Muscle of leg (tissue), 16 donors: ENCODE measurements at places on chromosomes 5 and 9. TPM values are rescaled to one million over a fixed set of nuclear protein-coding genes. Genes with fewer than 3 reads are reported as not detected.

DNA sequence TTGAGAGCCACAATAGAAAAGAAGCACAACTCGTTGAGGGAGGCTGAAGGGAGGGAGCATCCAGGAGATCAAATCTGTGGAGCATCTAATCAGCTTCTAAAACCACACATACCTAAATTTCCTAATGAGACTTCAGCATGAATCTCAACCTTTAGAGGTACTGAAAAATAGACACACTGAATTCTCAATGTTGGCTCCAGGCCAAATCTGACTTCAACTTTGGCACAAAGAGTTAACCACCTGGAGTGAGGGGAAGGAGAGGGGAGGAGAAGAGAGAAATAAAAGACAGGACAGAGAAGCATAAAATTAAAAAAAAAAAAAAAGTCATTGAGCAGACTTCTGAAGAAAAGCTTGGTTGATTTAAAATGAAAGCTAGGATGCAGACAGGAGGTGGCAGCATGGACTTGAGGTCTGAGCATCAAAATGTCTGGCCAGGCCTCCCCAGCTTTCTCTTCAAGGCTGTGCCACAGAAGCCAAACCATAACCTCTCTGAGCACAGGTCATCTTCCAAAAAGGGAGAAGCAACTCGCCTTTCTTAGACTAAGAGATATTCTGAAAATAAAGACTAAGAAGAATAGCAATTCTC lies 205.6 kb downstream of the DENND1A start:
- H3K4me3 ChIP-seq = no peak overlapping the region
- DNase-seq = peak; percentile 42
- no peak overlapping the region for H3K27ac ChIP-seq
- no peaks in the 10 kb centered on the region for H3K27me3 ChIP-seq
- H3K4me1 ChIP-seq = peaks cover 9% of the 10 kb centered on the region

DNA sequence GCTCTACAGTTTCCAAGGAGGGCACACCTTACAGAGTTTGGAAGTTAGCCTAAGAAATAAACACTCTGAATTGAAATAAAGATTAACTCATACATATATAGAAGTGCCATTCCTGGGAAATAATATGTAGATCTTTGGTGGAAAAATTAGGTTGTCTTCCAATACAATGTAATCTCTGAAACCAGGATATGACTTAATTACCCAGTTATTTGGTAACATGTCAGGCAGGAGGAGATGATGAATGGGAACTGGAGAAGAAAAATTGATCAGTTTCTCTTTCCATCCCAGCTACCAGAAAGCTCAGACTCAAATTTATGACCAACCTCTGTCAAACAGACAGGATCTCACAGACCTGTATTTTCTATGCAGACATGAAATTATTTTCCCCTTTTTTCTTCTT lies 215.2 kb upstream of the SNX2 start:
- H3K4me1 ChIP-seq = no peaks in the 10 kb centered on the region
- no peak overlapping the region for H3K27ac ChIP-seq
- no peaks in the 10 kb centered on the region for H3K27me3 ChIP-seq
- DNase-seq = no peak

DNA sequence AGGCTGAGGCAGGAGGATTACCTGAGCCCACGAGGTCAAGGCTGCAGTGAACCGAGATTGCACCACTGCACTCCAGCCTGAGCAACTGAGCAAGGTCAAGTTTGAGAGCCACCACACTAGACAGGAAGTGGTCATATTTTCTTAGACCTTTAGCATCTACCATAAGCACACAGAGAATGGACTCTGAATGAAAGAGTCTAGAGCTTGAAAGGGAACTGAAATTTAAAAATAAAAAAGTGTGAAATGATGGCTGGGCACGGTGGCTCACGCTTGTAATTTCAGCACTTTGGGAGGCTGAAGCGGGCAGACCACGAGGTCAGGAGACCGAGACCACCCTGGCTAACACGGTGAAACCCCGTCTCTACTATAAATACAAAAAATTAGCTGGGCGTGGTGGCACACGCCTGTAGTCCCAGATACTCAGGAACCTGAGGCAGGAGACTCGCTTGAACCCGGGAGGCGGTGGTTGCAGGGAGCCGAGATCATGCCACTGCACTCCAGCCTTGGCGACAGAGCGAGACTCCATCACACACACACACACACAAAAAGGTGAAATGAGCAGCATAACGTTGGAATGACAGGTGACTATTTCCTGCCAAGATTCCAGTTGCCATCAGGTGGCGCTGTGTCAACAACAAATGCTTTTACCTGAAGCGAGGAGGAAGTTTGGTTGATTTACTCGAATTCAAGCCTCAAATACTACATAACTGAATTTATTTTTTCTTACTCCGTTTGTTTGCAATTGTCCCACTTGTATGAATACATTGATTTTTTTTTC lies 21.3 kb upstream of the AK3 start:
- H3K27me3 ChIP-seq = no peaks in the 10 kb centered on the region
- no peak overlapping the region for H3K4me3 ChIP-seq
- peak overlapping the region; percentile 29 for H3K27ac ChIP-seq
- DNase-seq = peak; percentile 77
- peaks cover 7% of the 10 kb centered on the region for H3K4me1 ChIP-seq
- no peaks in the 10 kb centered on the region for H3K36me3 ChIP-seq

The GDA gene
- 0.49 TPM for total RNA-seq

- no peaks in the 10 kb centered on the region for H3K27me3 ChIP-seq
- H3K4me3 ChIP-seq = no peak overlapping the region
- no peaks in the 10 kb centered on the region for H3K4me1 ChIP-seq
- no peak for DNase-seq
These were observed 421.4 kb upstream of the DAB2 start for GRCh38 chr5:39846144-39846543.

GRCh38 chr9:123373447-123373923 lies 17.5 kb downstream of the CRB2 start:
- H3K36me3 ChIP-seq = no peaks in the 10 kb centered on the region
- peaks cover 66% of the 10 kb centered on the region for H3K27me3 ChIP-seq
- H3K27ac ChIP-seq = no peak overlapping the region

The HEMGN gene
- total RNA-seq = 6.7 TPM

GRCh38 chr5:148839960-148840359 lies 13.5 kb downstream of the ADRB2 start:
- H3K4me1 ChIP-seq = no peaks in the 10 kb centered on the region
- H3K27me3 ChIP-seq = no peaks in the 10 kb centered on the region
- no peak overlapping the region for H3K4me3 ChIP-seq
- no peak overlapping the region for H3K27ac ChIP-seq
- DNase-seq = no peak
- H3K36me3 ChIP-seq = no peaks in the 10 kb centered on the region

DNA sequence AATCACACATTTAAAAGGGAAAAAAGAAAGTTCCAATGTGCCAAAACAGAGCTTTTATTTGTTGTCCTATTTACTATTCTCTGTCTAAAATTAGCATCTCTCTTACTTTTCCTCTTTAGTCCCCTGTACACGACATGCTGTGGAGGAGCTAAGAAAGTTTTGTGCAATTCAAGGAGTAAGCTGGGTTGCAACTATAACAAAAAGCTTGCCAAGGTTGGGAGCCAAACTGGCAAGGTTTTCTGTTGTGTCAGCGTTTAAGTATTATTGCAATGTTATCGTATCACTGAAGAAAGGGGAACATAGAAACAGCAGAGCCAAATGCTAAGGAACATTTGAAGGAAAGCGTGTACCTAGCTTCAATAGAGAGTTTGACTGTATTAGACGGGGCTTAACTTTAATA lies 680.8 kb downstream of the CETN3 start:
- H3K36me3 ChIP-seq = no peaks in the 10 kb centered on the region
- H3K4me1 ChIP-seq = no peaks in the 10 kb centered on the region
- H3K4me3 ChIP-seq = no peak overlapping the region
- no peak overlapping the region for H3K27ac ChIP-seq
- DNase-seq = peak; percentile 94

GRCh38 chr5:42005561-42006153 lies 80.6 kb downstream of the FBXO4 start:
- no peaks in the 10 kb centered on the region for H3K36me3 ChIP-seq
- H3K27me3 ChIP-seq = no peaks in the 10 kb centered on the region
- H3K4me3 ChIP-seq = no peak overlapping the region
- no peak overlapping the region for H3K27ac ChIP-seq

DNA sequence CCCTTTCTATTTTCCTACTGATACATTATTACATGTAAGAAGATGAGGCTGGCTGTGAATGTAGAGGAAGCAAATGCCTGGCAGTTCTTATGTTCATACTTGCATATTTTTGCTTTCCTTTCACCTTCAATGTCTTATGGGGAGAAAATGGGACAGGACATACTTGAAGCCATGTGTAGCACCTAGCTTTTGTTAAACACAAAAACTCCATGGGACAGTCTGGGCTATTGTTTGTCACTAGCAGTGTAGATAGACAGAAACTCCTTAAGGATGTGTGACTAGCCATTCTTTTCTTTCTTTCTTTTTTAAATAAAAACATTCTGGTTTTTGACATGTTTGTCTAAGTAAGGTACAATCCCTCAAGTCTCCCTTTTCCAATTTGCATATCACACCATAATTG lies 122.7 kb downstream of the ARL15 start:
- DNase-seq = no peak
- no peaks in the 10 kb centered on the region for H3K4me1 ChIP-seq
- H3K27ac ChIP-seq = no peak overlapping the region
- H3K27me3 ChIP-seq = no peaks in the 10 kb centered on the region
- H3K36me3 ChIP-seq = no peaks in the 10 kb centered on the region
- H3K4me3 ChIP-seq = no peak overlapping the region

The ZDHHC12 gene
- total RNA-seq = 5.7 TPM

DNA sequence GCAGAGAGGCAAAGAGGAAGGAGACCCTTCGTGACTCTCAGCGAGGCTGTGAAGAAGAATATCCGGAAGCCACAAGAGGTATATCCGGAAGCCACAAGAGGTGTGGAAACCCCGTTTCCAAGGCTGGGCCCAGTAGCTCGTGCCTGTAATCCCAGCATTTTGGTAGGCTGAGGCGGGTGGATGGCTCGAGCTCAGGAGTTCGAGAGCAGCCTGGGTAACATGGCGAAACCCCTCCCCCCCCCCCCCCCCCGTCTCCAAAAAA lies 612 bp upstream of the BBLN start:
- peaks cover 13% of the 10 kb centered on the region for H3K4me1 ChIP-seq
- no peaks in the 10 kb centered on the region for H3K27me3 ChIP-seq
- peaks cover 27% of the 10 kb centered on the region for H3K36me3 ChIP-seq
- H3K27ac ChIP-seq = peak overlapping the region; percentile 88

DNA sequence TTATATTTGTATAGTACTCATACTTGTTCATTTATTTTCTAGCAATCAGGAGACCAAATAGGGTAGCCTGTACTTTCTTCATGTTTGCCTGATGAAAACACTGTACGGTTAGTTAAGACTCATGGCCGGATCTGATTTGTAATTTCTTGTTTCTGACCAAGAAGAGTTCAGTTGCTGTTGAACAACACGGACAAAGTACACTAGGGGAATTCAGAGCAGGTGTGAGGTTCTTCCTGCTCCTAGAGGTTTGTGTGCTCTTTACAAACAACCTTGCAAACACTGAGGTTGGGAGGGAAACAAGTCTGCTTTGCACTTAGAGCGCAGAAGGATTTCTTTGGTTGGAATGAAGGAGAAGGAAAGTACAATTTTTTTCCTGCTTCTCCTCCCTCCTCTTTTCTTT lies 69.7 kb downstream of the TRIO start:
- no peak overlapping the region for H3K4me3 ChIP-seq
- H3K36me3 ChIP-seq = no peaks in the 10 kb centered on the region
- H3K27ac ChIP-seq = no peak overlapping the region
- H3K4me1 ChIP-seq = peaks cover 25% of the 10 kb centered on the region
- no peak for DNase-seq

The HNRNPAB gene
- total RNA-seq = 29.8 TPM

DNA sequence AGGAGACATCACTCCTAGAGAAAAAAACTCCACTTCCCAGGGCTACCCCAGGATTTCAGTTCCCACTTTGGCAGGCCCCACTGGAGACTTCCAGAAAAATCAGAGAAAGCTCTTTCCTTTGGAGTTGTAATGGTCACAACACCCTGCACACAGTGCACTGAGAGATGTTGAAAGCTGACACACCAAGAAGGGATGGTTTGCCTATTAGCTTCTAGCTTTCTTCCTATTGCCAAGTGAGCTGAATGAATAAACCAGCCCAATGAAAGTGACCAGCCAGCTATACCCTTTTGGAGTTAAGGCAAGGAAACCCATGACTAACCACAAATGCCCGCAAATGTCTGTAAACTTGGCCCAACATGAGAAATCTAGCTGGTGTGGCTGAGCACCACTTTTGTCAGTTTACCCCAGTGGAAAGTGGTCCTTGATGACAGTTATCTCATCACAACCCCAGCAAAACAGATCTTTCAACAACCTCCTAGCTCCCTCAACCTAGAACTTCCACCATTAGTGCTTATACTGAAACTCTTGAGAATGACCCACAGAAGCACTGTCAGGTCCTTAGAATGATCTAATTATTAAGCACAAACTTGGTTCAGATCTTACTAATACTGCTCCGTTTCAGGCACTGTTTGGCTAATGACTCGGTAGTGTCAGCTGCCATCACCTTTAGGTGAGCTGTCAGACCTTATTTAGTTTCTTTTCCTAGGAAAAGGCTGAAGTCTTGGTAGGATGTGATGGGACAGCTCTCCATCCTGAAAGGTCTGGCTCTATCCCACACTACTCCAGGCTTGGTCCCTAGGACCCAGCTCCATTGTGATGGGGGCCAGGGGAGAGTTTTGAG lies 11.2 kb downstream of the IRF1 start:
- peaks cover 21% of the 10 kb centered on the region for H3K4me1 ChIP-seq
- peaks cover 27% of the 10 kb centered on the region for H3K36me3 ChIP-seq
- H3K27me3 ChIP-seq = no peaks in the 10 kb centered on the region

The INSL4 gene
- not detected for total RNA-seq

DNA sequence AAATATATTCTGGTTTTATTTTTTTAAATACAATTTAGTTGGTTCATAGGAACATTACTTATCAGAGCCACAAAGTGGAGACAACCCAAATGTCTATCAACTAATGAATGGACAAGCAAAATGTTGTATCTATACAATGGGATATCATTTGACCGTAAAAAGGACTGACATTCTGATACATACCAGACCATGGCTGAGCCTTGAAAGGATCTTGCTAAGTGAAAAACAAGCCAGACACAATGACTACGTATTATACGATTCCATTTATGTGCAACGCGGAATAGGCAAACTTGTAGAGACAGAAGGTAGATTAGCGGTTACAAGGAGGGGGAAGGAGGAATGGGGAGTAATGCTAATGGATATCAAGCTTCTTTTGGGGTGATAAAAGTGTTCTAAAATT lies 621.6 kb downstream of the BNC2 start:
- H3K36me3 ChIP-seq = no peaks in the 10 kb centered on the region
- H3K27me3 ChIP-seq = no peaks in the 10 kb centered on the region
- no peak for DNase-seq
- no peaks in the 10 kb centered on the region for H3K4me1 ChIP-seq

The NAIF1 gene
- total RNA-seq = 10.0 TPM

GRCh38 chr9:72907421-72907820 lies 45.4 kb downstream of the ALDH1A1 start:
- no peaks in the 10 kb centered on the region for H3K36me3 ChIP-seq
- no peaks in the 10 kb centered on the region for H3K4me1 ChIP-seq
- no peak overlapping the region for H3K4me3 ChIP-seq
- no peak for DNase-seq
- no peak overlapping the region for H3K27ac ChIP-seq

DNA sequence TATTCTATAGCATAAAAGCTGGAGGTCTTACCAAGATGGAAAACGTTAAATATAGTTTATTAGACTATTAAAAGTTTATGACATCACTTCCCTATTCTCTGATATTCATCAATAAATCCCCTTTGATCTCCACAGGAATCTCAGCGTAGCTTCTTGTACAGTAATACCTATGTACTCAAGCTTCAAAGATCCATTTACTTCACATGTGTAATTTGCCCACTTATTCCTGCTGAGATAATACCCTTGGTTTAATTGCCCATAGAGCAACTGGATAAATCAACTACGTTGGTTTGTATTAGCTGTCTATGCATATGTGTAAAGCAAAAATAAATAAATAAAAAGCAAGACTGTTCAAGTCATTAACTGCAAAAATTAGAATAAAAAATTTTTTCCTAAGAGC lies 219.7 kb downstream of the EFNA5 start:
- no peaks in the 10 kb centered on the region for H3K36me3 ChIP-seq
